Left forelimb (tissue), 1 donor: ENCODE measurements at places on chromosomes 7 and 10.

GRCh38 chr7:113625494-113626102 lies 293.2 kb downstream of the PPP1R3A start:
- no peak for DNase-seq

- DNase-seq = no peak
Observed at GRCh38 chr7:102279537-102280400, 6.9 kb upstream of the SH2B2 start.

DNA sequence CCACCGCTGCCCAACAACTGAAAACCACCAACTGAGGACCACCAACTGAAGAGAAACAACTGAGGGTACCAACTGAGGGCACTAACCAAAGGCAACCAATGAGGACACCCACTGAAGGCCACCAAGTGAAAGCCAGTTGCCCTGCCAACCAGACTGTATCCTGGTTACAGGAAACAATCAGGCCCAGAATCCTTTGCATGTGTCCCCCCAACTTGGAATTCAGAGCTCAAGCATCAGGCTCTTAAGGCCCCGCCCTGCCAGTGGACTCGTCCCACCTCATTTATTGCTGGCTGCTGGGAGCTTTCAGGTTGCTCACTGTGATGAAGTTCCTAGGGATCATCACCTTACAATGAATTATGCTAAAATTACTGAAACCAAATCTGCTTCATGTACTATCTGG lies 76.6 kb upstream of the ABI1 start:
- DNase-seq = no peak

DNA sequence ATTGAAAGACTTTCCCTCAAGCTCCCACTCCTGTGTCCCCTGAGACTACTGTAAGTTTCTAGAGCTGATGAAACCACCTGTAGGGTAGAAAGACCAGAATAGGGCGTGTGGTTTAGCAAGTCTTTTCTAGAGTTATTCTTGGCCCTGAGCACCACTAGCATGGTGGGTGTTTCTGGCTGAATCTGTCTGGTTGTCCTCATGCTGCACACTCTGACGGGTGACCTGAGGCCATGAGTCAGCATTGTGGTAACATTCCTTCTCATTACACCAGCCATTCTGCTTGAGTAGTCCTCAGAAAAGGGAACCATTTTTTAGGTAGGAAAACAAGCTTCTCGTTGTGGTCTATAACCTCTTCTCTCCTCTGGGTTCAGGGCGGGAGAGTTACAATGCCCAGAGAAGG lies 250.3 kb downstream of the SNX13 start:
- DNase-seq = no peak

GRCh38 chr7:33744293-33745075 lies 160.9 kb upstream of the BMPER start:
- DNase-seq = no peak

GRCh38 chr10:110625356-110625894 lies 18.7 kb upstream of the RBM20 start:
- DNase-seq = no peak

DNA sequence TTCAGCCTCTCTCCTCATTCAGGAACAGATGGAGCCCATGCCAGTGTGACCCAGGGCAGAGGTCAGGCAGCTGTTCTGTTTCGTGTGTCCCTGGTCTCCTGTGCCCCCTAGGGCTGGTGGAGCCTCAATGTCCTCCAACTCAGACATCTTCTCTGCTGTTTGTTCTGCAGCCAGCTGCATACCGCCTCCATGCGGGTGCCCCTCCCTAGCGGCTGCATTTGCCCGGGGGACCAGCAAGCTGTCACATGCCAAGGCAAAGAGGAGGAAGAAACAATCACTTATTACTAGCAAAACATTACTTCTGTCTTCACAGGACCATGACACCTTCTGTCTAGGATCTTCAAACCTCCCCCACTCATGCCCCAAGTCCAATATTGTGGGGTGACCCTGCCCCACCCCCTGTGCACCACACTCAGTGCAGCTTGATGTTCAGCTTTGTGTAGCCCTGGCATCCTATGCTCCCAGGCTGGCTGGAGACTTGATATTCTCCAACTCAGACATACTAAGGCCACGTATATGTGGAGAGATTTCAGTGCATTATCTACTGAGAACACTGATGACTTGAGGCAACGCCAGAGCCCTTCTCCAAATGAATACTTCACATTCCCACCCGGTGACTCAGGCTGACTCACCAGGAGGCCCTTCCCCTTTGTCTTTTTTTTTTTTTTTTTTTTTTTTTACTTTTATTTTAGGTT lies 188.9 kb downstream of the SKIDA1 start:
- DNase-seq = no peak

GRCh38 chr10:88840881-88841280 lies 10.8 kb downstream of the ANKRD22 start:
- no peak for DNase-seq

- no peak for DNase-seq
Observed at GRCh38 chr7:28490831-28491230, 78.5 kb downstream of the CREB5 start.

GRCh38 chr10:25023278-25023677 lies 6.9 kb downstream of the THNSL1 start:
- DNase-seq = no peak

DNA sequence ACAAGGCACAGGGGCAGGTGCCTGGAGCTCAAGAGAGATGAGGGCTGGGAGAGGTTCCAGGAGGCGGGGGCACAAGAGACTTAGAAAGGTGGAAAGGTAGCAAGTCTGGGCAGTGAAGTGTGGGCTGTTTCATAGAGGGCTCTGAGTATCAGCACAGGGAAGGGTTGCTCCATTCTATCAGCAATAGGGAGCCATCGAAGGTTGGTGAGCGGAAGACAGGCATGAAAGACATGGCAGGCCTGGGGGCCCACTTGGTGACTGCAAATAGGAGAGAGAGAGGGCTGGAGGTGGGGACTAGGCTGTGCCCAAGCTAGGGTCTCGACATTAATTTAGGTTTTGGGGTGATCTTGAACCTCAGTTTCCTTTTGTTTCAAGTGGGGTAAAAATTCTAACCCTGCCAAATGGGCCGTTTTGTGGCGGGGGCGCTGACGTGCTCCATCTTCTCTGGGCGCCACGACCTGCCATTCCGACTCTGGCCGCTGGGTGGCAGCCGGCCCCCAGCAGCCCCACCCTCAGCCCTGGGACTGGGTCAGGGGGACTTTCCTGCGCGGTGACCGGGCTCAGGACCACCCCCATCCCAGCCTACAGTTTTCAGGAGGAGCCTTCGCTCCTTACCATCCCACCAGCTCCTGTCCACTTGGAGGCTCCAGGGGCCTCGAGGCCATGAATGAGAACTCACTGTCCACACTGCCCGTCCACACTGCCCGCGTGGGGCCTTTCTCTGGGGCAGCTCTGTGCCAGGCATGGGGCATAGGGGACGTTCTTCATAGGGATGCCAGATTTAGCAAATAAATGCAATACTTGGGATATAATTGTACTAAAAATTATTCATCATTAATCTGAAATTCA lies 37.2 kb upstream of the PCBD1 start:
- DNase-seq = peak; percentile 78

DNA sequence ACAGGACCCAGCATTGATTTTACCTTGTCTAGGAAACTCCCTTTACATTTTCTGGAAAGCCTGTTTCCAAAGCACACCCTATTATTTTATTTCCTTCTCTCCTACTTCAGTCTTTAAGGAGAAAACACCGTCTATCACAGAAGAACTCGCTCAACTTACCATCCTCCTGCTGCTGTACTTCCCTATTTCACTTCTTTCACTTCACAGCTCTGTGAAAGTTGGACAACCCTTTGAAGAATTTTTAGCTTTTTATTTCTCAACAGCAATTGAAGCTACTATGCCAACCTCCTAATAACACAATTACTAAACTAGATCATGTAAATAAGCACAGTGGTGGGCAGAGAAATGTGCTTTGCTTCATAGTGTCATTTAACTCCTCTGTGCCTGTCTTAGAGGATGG lies 166.5 kb downstream of the TFEC start:
- no peak for DNase-seq

DNA sequence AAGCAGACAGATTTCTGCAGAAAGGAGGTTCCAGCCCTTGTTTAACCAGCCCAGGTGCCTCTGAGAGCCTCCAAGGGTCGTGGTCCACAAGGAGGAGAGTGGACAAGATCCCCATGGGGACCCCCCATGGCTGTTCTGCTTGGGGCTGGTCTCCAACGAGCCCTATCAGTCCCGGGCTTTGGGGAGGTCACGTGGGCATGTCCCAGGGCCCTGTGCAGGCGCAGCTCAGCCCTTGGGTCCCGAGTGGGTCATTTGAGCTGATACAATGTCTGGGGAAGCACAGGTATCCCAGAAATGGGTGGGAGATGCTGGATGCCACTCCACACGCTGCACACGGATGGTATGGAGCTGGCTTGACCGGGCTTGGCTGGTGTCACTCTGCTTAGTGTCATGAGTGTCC lies 57.8 kb downstream of the NPTX2 start:
- DNase-seq = no peak

DNA sequence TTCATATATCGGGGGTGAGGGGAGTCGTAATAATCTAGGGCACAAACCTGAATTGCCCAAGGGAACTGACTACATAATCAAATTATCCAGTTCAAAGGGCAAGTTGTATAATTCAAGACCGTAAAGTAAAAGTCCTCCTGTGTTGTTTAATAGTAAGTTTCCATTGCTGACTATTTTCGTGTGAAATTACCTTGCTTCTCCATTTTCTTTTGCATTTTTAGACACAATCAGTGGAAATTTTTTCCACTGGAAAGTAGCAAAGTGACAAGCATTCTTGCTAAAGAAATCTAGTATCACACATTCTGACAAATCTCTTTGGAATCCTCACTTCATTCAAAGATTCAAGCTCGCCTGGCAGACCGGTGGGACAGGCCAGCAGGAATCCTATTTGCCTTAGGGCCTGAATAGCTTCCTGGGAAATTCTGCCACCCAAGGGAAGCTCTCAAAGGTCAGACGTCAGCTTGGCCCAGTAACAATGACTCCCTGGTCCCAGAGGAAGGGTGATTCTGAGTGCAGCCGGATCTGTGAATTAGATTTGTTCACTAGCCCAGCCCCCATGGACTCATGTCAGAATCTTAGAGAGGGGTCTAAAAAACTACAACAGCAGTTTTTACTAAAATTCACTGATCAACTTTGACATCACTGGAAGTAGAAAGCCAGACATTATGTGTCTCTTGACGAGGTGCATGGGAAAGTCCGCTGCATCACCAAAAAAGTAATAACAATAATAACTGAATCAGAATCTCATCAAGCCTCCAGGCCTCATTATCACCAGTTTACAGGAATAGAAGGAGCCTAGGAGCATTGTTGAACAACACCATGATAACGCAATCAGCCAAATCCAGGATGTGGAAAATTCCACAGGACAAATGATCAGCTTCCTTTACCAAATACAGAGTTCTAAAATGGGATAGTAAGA lies 161.0 kb downstream of the SKIDA1 start:
- no peak for DNase-seq

DNA sequence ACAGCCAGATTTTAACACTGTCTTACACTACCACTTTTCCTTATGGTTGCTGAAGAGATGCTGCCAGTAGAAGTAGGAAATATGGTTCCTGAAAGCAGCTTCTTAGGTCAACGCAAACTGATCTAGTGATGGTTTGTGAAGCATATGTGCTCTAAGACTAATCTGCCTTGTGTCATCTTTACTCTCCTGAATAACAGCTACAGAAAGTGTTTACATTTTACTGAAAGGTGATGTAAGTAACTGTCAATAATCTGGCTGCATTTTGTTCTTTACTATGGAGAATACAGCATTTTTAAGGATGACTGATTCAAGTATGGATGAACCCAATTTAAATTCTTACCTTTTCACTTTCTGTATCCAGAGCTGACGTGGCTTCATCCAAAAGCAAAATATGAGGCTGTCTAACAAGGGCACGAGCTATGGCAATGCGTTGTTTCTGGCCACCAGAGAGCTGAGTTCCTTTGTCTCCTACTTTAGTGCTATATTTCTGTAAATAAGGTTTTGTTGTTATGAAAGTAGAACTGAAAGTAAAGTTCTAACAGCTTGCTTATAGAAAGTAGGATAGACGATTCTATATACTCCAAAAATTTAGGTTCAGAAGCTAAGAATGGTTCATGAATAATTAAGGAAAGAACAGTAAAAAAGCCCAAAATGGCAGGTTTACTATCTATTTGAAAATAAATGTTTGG lies 30.2 kb upstream of the ABCB4 start:
- DNase-seq = no peak

DNA sequence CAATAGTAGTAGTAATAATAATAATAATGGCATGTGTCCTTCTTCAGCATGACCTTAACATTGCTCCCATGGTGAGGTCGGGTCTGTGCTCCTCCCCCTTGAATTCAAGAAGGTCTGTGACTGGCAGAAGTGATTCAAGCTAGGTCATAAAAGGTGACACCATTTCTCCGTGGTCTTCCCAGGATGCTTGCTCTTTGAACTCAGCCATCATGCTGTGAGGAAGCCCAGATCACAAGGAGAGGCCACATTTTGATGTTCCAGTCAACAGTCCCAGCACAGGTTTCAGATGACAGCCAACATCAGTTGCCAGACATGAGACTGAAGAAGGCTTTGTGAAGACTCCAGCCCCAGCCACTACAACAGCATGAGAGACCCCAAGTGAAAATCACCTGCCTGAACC lies 83.9 kb downstream of the SEPTIN14 start:
- no peak for DNase-seq

DNA sequence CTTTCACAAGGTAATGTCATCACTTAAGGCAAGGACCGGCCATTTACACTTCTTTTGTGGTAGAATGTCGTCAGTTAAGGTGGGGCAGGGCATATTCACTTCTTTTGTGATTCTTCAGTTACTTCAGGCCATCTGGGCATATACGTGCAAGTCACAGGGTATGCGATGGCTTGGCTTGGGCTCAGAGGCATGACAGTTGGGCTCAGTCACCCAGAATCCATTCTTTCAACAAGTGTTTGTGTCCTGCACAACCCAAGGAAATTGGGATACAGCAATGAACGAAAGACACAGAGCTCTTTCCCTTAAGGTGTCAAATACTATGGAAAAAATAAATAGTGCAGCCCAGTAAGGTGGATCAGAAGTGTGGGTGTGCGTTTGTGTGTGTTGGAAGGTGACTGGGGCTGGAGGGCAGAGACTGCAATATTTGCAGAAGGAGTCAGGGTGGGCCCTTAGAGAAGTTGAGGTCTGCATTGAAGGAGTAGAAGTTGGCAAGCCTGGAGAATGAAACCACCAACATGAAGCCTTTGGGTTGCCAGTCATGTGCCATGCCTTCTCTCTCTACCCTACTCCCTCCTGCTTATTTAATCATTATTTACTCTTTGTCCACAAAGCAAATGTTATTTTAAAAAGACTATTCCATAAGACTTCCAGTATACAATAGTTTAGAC lies 222.8 kb upstream of the PRKCQ start:
- no peak for DNase-seq

DNA sequence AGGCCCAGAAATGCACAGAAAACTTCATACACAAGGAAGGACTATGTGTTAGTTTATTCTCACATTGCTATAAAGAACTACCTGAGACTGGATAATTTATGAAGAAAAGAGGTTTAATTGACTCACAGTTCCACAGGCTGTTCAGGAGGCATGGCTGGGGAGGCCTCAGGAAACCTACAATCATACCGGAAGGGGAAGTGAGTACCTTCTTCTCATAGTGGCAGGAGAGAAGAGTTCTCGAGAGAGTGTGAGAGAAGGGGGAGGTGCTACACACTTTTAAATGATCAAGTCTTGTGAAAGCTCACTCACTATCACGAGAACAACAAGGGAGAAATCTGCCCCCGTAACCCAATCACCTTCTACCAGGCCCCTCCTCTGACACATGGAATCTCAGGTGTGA lies 16.8 kb upstream of the RAMP3 start:
- DNase-seq = no peak
